M059J (cell line): ENCODE measurements at places on chromosomes 13 and 19.
A peak's percentile ranks its signal among the peaks of the same experiment; 100 is the strongest.

GRCh38 chr19:30070968-30071632, 129.1 kb downstream of the URI1 start:
- DNase-seq: no peak

DNA sequence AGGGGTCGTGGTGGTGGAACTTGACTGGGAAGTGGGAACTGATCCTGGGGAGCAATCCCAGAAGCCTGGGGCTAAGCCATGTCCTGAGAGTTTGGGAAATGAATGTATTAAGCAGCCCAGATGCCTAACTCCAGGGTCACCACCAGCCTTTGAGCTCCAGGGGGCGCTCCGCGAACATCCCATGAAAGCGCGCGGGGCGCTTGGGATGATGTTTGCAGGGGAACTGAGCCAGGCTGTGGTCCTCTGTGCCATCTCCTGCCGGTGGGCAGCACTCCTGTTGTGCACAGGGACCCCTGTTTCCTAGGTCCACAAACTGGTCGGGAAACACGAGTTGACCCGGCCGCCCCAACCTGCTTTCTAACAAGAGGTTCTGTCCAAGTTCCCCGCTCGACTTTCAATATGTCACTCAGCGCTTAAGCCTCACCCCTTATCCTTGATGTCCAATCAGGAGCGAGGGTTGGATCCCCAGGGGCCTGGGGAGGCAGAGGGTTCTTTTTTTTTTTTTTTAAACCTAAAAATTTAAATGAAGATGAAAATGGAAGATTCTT, 14.4 kb downstream of the LEUTX start:
- DNase-seq: peak; percentile 71

GRCh38 chr19:7516878-7517277, 975 bp downstream of the ZNF358 start:
- no peak for DNase-seq

- no peak for DNase-seq
These were observed 477 bp downstream of the NFILZ start for GRCh38 chr19:8630796-8631424.

GRCh38 chr19:56111601-56112312, 9.3 kb downstream of the ZNF787 start:
- DNase-seq: no peak

GRCh38 chr19:37313335-37313627, 57.6 kb upstream of the ZNF527 start:
- DNase-seq: peak; percentile 19
